HFFc6 (cell line): ENCODE measurements at places on chromosomes 1 and 21. TPM values are rescaled to one million over a fixed set of nuclear protein-coding genes. Genes with fewer than 3 reads are reported as not detected.

GRCh38 chr1:244456586-244456985 is 4.5 kb upstream of the CATSPERE start:
- DNase-seq = no peak

DNA sequence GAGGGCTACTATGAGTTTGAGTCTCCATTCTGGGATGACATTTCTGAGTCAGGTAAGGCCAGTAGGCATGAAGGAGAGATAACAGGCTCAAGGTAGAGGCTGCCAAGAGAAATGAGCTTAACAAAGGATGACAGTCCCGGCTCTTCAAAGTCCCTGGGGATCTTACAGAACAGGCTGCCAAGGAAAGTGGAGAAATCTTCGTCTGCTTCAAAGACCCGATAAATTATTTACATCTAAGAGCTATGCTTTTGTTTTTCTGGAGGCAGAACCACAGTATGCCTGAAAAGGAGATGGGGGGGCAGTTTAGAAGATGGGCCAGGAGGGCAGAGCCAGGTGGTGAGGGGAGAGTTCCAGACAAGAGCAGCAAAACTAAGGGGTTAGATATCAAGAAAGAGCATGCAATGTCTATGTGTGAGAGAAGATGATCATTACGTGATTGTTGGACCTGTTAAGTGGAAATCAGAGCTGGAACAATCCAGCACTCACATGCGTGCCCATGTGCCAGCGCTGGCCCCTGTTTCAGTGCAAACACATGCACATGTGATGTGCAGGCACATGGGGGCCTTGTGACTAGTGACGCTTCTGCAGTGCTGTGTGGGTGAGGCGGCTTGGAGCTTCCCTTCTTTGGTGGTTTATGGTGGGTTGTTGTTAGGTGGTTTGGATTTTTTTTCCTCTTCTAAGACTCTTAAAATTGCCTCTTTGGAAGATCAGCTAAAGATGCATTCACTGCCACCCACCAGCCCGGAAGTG is 25.7 kb downstream of the CAMK1G start:
- no peak for DNase-seq

GRCh38 chr1:3029481-3029961 is 8.3 kb downstream of the ACTRT2 start:
- DNase-seq = no peak

DNA sequence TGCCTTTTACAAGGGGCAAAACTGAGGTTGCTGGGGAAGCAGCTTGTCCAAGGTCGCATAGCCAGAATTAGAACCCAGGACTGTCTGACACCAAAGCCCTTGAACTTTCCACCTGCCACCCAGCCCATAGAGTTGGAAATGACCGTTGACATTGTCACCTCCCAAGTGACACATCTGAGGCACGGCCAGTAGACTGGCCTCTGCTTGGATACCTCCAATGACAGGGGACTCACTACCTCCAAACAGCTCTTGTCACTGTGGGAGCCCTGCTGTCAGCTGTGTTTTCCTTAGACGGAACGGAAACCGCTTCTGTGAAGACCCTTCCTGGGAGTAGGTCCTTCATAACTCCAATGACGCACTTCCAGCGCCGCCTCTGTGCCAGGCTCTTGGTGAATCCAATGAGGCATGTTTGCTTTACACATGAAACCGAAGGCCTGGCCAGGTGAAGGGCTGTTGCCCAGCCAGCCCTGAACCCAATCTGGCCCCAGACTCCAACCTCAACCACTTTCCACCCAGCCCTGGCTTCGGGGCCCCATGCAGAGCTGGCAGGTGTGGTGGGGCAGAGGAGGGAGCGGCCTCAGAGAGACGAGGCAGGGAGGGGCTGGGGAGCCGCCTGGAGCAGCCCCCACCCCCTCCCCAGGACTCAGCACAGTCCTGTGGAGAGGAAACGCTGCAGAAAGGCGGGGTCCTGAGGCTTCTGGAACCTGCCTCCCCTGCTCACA is 109.2 kb upstream of the IFFO2 start:
- no peak for DNase-seq

DNA sequence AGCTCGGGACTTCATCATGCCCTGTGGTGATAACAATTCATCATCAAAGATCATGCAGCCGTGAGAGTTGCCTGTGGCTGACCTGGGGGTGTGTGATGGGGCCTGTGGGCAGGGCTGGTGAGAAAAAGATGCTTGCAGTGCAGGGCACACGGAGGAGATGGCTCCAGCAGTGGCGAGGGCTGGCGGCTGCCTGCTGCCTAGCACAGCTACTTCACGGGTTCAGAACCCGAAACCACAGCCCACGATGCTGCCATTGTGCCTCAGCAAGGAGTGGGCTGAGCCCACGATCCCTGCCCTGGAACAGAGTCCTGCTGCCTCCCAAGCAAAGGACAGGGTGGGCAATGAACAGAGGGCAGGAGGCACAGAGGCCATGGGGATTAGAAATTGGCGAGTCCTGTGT is 631 bp upstream of the KRTAP10-9 start:
- no peak for DNase-seq

GRCh38 chr1:17881761-17882160 is 126.6 kb downstream of the ACTL8 start:
- DNase-seq = peak; percentile 12

DNA sequence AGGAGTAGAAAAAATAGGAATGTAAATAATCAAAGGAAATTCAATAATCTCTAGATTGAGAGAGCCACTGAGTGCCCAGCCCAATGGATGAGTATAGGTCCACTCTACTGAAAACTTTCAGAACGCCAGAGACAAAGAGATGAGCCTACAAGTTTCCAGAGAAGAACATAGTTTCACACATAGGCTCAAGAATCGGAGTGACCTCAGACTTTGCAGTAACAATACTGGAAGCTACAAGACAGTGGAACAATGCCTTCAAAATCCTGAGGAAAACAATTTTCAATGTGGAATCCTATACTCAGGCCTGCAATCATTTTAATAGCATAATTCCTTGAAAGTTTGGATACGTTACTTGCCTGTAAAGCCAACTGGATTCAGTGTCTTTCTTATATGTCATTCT is 11.0 kb downstream of the GJA4 start:
- DNase-seq = no peak

DNA sequence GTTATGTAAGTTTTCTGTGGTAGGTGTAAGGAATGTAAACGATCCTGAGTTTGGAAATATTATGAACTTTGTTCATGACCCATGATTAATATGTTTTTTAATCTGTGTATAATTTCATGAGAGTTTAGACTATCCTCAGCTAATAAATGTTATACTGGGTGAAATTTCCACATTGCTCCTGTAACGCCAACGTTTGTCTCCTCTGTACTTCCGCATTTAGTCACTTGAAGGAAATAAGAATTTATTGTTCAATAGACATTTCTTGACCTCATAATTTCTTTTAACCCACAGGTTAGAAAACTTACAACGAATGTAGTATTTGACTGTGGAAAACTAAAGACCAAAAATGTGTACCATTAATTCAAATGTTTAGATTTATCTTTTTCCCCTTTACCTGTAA is 876 bp downstream of the KCNJ15 start:
- no peak for DNase-seq

- no peak for DNase-seq
These were observed 48.7 kb upstream of the GPR153 start for GRCh38 chr1:6309564-6309963.

DNA sequence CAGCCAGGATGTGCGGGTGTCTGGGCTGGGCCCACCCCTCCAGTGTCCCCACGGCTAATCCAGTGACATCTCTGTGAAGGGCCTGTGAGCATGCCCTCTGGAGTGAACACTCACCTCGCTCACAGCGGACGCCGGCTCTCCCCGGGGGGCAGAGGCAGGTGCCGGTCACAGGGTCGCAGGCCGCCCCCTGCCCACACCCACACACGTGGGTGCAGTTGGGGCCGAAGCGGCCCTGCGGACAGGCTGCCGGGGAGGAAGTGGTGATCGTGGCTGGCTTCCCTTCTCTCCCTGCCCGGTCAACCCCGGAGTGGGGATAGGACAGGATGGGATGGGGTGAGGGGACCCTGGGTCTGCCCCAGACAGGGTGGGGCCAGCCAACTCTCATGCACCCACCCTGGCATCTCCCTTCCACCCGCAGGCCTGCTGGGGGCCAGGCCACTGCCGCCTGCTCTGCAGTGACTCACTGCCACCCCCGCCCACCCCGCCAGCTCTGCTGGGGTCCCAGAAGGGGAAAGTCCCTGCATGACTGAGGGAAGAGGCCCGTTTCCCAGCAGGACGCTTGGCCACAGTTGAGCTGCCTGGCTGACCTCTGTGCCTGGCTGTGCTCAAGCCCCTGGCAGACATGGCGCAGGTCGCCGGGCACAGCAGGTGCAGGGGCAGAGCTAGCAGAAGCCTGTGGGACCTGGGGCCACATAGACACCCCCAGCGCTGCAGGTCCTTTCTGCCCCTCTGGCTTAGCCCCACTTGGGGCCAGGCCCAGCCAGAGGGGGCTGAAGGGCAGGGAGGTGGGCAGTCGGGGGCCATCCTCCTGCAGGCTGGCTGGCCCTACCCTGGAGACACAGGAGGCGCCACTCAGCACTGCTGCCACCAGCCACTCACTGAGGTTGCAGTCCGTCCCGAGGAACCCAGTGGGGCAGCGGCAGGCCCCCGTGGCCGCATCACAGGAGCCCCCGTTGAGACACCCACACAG is 41.6 kb downstream of the ARHGEF16 start:
- DNase-seq = no peak

DNA sequence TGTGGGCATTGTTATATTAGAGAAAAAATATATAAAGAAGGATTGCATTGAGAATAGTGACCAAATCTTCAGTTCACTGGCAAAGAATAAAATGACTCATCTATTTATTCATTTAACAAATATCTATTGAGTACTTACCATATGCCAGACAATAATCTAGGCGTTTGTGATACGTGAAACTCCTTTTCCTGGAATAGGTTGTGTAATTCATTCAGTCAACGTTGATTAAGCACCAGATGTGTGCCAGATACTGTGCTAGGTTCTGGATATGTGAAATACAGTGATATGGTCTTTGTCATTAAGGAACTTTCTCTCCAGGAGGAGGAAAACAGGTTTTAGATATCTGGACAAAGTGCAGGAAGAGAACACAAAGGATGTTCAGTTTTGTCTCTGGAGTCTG is 344.5 kb downstream of the RWDD3 start:
- no peak for DNase-seq

DNA sequence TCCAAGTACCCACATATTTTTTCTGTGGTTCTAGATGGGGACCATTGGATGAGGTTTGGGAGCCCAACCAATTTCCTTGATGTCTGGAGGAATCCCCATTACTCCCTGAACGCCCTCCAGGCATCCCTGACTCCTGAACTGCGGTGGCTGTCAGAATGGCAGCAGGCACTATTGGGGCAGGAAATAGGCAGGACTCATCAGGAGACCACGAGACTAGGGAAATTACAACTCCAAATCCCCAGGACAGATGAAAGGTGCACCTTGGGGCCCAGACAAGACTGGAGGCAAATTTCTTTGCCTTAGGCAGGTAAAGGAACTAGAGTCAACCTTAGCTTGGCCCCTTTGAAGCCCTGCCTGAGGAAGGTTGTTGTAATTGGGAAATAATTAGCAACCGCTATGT is 1.1 kb downstream of the CGN start:
- DNase-seq = no peak

- DNase-seq = no peak
These were observed 17.7 kb downstream of the PLEKHM2 start for GRCh38 chr1:15701784-15702183.

GRCh38 chr1:94422115-94422820 is 4.1 kb downstream of the ABCD3 start:
- DNase-seq = no peak

DNA sequence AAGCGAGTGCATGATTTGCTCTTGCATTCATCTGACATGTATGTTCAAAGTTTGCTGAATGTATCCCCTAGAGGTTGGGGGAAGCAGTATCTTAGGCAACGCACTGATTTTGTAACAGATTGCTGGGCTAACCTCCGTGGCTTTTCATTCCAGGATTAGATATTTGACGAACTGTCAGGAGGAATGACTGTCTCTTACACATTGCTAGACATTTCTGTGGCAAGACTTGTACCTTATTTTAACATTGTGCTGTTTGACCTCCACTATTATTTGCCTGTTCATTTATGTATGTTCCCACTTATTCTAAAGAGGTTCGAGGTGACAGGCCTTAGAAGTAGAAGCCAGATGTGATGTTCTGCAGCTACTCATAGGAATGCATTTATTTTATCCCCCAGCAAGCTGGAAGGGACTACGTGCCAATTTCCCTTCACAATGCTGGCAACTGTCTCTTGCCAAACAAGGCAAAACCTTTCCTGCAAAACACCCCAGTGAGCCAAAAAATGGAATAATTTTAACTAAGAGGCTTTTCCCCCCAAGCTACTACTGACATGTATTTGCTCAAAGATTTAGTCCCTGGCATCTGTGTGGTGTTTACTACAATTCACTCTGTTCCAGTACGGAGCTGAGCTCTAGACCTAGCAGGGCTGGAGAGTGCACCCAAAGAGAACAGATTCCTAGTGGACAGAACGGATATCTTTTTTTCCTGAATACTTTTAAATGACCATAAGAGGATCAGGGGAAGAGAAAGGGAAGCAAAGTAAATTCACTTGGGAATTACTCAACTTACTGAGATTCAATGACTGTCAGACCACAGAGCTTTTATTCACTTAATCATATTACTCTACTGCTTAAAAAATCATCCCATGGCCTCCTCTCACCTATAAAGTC is 646.2 kb downstream of the SMYD3 start:
- DNase-seq = no peak

GRCh38 chr1:56099766-56100265 is 479.5 kb downstream of the PLPP3 start:
- no peak for DNase-seq

- DNase-seq = no peak
These were observed 732 bp downstream of the ABCG1 start for GRCh38 chr21:42219606-42220137.

GRCh38 chr1:227895828-227896685 is 51.7 kb downstream of the WNT9A start:
- no peak for DNase-seq

Gene LRP8
- total RNA-seq = 8.8 to 14.1 TPM (median 12.9 TPM) in 3 replicates

Gene CFHR5
- total RNA-seq = not detected in 3 replicates

Gene FAM177B
- total RNA-seq = not detected in 3 replicates

Gene GON4L
- 26.0 to 31.1 TPM (median 29.5 TPM) in 3 replicates for total RNA-seq

Gene CD48
- total RNA-seq = not detected in 2 replicates

Gene LRRC40
- 11.6 to 14.1 TPM (median 12.8 TPM) in 3 replicates for total RNA-seq

Gene S100A9
- not detected in 3 replicates for total RNA-seq

Gene GJC2
- 1.00 to 2.3 TPM (median 2.3 TPM) in 3 replicates for total RNA-seq

Gene IL10
- not detected in 3 replicates for total RNA-seq

Gene RAB25
- not detected in 3 replicates for total RNA-seq
